ENCODE measurements at places on chromosomes 3 and 15.

DNA sequence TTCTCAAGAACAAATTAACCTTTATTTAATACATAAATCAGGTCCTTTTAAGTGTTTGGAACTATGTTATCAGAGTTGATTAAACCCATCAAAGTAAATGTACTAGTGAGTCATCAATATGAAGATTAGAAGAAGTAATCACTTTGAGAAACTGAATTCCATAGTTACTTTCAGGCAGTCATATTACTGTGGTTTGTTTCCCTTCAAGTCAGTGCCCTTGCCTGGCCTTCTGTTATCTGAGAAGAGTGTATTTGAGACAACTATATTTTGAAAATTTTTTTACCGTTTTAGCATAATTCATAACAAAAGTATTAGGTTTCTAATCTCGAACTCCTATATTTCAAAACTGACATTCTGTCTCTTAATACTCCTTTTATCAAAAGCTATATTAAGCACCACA, 73.6 kb downstream of the GMPS start:
- no peak for DNase-seq

DNA sequence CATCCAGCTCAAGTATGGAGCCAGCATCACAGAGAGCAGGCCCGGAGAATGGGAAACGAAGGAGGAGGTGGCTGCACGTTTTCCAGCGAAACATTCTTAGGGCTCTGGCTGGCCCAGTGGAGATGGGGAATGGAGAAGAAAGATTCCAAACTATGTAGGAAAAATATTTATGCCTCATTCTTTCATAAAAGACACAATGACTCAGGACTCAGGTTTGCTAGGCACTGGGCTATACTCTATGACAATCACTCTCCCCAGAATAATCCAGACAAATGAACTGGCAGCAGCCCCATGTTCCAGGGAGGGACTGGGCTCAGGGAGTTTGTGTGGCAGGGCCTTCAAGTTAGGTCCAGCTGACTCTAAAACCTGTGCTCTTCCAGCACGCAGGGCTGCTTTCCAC, 110.8 kb upstream of the RAD18 start:
- no peak for DNase-seq

DNA sequence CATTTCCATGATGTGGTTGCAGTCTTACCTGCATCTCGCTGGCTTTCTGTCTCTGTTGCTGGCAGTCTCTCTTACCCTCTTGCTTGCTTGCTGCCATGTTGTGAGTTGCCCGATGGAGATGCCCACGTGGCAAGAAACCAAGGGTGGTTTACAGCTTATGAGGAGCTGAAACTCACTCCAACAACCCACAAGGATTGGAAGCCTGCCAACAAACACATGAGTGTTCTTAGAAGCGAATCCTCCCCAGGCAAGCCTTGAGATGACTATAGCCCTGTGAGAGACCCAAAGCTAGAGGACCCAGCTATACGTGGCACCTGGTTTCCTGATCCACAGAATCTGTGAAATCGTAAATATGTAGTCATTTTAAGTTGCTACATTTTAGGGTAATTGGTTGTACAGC, 490.9 kb upstream of the ADAMTS9 start:
- no peak for DNase-seq

GRCh38 chr15:33032053-33032452, 162.5 kb downstream of the FMN1 start:
- no peak for DNase-seq

DNA sequence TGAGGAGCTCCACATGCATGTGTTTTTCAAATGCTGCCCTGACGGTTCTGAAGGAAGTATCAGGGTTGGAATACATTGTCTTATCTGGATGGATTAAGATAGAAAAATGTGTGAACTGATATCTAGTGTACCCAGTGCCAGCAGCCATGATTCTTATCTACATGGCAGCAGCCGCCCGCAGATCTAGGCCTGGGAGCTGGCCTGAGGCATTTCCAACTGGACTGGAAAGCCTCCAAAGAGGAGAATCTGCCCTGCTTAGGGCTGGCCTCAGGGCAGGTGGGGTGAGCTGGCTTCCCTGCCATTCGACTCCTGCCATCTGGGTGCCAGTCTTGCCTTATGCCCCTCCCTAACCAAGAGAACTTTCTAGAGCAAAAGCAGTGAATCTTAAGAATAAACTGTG, 125.8 kb downstream of the SSR3 start:
- no peak for DNase-seq

DNA sequence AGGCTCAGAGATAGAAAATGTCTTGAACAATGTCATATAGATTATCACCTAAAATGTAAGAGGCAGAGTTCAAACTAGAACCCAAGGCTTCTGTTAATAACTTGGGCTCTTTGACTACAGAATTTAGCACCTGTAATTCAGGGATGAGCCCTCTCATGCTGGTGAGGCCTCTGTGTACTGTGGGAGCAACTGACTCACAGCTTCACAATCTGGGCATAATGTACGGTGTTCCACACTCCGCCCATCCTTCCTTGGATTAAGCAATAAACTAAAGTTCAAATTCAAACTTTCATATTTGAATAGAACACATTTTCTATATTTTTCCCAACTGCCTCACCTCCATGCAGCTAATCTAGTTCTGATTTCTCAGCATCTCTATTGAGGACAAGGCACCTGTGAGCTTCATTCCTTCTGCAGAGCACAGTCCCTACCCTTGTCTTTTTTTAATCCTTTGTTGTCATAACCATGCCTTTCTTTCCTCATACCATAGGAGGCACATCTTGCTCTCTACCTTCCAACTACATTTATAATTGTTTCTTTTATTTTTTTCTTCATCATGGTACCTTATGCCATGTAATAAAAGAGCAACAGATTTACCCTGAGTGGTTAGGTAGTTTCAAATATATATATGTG, 392.1 kb downstream of the NLGN1 start:
- DNase-seq = no peak

DNA sequence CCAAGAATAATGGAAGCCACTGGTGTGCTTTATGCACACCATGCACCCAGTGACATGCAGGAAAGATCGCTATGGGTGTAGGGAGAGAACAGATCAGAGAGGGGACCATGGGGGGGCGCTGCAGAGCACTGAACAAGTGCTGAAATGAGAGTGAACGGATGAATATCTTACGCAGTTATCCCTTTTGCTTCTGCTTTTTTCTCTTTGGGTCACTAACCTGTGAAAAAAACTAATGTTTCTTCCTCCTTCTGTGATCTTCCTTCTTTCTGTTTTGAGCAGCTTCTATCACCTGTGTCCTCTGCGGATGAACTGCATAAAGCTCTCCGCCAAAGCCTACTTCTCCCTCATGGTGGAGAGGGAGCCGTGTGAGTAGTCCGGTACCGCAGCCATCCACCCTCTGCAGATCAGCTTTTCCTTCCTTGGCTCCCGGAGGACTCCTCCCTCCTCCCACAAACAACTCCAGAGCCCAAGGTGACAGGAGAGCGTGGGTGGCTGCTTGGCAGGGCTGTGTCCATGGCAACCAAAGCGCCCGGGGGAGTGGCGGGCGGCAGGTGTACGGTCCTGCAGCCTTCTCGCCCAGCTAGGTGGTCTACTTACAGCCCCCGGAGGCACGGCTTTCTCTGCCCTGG, 106.2 kb downstream of the DGKG start:
- no peak for DNase-seq

GRCh38 chr3:142275856-142276255, 50.5 kb upstream of the GK5 start:
- DNase-seq = no peak

DNA sequence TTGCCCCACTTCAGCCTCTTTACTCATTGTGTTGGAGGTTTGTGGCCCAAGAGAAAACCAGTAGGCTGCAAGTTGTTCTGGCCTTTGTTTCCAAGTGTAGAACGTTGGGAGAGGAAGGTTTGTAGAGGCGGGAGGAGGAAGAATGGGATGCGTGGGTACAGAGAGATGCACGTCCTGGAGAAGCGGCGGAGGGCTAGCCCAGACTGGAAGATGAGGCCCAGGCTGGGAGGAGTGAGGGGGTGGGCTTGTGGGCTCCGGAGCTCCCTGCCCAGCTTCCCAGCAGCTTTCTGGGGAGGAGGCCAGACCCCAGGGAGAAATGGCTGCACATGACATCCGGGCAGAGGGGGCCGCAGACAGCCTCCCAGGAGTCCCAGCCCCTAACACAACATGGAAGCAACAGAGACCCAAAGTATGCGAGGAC, 5.3 kb downstream of the PLA2G4F start:
- DNase-seq = no peak

GRCh38 chr15:67915461-67916374, 75.9 kb upstream of the RNU6-1 start:
- no peak for DNase-seq

GRCh38 chr3:149486726-149487125, 12.2 kb downstream of the TM4SF4 start:
- DNase-seq = no peak

- no peak for DNase-seq
Measured at GRCh38 chr3:179964890-179965289, 71.8 kb downstream of the PEX5L start.

DNA sequence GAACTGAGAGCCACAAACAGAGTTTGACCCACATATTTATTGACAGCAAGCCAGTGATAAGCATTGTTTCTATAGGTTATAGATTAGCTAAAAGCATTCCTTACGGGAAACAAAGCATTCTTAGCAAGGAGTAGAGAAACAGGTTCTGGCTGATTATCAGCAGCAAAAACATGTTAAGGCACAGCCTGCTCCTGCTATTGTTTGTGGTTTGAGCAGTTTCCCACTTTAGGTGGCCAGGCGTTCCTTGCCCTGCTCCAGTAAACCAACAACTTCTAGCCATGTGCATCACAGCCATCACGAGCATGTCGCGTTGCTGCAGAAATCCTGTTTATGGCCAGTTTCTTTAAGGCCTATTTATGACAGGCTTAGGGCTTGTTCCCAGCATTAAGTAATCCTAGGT, 44.7 kb upstream of the C2CD4B start:
- no peak for DNase-seq

Data from NCI-H1436 treated with DMSO at 0.1 percent for 48 hours (cell line).